ENCODE measurements at places on chromosomes 3 and 15. TPM values are rescaled to one million over a fixed set of nuclear protein-coding genes. Genes with fewer than 3 reads are reported as not detected.

The VPS13C gene
- 89.2 TPM for total RNA-seq

The KLHL6 gene
- total RNA-seq = 2.0 TPM

The PLSCR5 gene
- not detected for total RNA-seq

The RTP3 gene
- total RNA-seq = not detected

The SQOR gene
- total RNA-seq = 44.4 TPM

DNA sequence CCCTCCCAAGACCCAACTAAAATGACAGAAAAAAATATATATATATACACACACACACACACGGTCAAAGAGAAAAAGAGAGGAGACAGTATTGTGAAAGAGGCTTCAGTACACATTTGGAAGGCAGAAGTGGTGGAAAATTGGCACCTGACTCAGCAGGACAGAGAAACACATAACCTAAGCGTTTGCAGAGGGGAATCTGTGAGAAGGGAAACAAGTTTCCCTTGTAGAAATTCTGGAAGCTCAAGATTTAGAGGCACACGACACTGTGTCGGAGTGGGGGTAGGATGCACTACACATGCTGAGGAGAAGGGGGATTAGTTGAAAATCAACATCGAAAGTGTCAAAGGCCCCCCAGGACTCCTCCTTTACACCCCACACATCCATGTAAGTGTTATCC is 53.1 kb downstream of the PAK2 start:
- no peak for DNase-seq

DNA sequence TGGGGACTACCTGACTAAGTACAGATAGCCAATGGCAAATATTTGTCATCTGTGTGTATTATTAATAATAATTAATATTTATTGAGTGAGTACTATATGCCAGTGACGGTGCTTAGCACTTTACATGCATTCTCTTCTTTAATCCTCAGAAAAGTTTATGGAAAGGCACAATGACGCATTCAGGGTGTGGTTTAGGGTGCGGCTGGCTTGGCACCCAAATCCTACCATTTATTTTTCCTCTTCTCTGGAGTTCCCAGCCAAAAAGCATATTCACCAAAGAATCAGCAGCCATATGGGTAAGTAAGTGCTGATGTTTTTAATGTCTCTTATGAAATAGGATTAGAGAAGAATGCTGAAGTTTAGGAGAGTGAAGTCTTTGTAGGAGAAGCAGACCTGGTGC is 140.4 kb upstream of the TP63 start:
- no peak for DNase-seq

DNA sequence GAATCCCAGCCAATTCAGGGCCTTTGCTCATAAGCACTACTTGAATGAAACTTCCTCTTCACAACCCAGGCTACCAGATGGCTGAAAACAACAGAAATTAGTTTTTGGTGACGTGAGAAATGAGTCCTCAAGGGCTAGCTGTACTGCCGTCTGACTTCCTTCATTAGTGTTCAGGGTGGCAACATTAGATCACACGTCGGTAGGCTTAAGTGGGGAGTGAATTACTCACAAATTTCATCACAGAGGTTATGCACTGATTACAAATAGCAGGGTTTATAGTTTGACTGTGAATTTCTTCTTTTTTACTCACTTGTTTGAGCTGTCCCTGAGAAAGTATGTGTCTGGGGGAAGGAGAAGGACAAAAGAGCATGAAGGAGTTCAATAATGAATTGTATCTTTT is 397.2 kb downstream of the GAP43 start:
- DNase-seq = no peak

GRCh38 chr3:94673876-94674275 is 611.0 kb downstream of the NSUN3 start:
- DNase-seq = no peak

DNA sequence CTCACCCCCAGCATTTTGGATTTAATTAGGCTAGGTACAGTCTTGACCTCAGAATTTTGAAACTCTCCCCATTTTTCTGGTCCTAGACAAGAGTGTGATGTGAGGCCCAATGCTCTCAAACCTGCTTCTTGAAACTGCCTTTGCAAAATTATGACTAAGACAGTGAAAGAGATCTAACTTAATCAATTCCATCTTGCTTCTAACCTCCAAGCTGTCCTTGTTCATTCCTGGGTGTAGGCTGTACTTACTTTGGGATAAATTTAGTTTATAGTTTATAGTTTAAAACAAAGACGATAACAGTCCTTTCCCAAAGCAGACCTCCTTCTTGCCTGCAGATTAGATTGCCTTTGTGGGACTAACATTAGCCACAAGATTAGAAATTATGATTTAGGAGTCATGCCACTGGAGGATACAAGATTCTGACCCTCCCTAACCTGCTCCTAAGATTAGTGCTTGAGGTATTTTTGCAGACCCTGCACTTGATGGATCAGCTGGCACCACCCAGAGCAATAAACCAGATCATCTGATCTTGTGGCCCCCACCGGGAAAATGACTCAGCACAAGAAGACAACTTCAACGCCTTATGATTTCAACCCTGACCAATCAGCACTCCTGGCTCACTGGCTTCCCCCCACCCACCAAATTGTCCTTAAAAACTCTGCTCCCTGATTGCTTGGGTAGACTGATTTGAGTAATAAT is 59.6 kb downstream of the CD200R1L start:
- DNase-seq = no peak

DNA sequence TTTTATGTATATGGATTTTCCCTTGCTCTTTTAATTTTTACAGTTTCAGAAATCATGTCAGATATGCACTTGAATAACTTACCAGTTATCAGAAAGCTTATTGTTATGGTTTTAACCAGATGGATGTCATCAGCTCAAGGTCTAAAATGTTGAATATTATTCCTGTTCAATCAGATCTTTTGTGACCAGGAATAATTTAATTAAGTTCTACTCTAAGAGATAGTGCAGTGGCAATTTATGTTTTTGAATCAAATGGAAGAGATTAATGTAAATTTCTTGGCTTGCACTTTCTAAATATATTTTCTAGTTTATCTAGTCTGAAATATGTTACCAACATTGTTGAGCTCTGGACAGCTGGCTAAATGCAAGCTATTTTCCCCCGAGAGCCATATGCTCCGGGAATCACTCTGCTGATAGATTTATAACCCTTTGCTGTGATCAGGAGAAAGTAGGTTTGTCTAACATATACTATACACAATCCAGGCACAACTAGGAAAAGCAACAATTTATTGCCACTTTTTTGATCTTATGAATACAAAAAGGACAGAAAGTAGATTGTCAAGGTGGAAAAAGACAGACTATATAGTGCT is 76.8 kb upstream of the CD96 start:
- no peak for DNase-seq

DNA sequence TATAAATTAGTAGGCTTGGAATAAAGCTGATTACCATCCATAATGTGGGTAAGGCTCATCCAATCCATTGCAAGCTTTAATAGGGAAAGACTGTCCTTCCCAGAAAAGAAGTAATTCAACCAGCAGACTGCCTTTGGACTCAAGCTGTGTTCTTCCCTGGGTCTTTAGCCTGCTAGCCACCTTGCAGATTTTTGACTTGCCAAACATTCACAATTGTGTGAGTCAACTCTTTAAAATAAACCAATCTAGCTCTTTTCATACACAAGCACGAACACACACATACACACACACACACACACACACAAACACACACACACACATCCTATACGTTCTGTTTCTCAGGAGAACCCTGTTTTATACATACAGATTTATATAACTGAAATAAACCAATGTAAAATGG is 248.1 kb downstream of the NAALADL2 start:
- DNase-seq = no peak

DNA sequence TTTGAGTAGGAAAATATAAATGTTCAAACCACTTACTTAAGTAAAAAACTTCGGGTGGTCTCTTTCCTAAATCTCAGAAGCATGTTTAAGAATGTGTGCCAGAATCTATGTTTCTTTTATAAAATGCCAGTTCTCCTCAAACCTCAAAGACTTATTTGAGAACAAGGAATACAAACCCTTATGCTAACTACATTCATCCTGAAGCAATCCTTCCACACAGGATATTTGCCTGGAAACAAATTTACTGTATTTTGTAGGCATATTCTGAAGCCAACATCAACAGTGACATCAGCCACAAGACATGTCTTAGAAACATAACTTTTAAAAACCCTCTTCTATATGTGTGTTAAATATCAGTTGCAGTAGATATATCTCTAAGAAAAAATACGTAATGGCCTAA is 1077.0 kb downstream of the ROBO1 start:
- no peak for DNase-seq

DNA sequence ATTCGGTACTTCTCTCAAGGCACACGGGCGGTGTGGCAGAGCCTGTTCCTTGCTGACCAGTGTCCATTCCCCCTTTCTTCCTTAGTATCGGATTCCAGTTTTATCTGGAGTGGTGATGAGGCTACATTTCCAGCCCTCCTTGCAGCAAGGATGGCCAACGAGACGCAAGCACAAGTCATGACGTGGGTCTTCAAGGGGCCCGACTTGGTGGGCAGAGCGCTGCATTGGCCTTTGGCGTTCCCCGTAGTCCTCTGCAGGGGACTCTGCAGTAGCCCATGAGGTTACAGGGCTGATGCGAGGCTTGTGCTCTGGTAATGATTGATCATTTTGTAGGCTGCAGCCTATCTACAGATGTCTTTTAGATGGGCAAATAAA is 194.5 kb downstream of the OPA1 start:
- no peak for DNase-seq

- peak; percentile 79 for DNase-seq
Measured at GRCh38 chr3:129628169-129628522, 21.7 kb upstream of the PLXND1 start.

- no peak for DNase-seq
Measured at GRCh38 chr15:43903864-43904290, 77.1 kb downstream of the WDR76 start.

- no peak for DNase-seq
Measured at GRCh38 chr15:81223346-81223971, 26.8 kb downstream of the IL16 start.

DNA sequence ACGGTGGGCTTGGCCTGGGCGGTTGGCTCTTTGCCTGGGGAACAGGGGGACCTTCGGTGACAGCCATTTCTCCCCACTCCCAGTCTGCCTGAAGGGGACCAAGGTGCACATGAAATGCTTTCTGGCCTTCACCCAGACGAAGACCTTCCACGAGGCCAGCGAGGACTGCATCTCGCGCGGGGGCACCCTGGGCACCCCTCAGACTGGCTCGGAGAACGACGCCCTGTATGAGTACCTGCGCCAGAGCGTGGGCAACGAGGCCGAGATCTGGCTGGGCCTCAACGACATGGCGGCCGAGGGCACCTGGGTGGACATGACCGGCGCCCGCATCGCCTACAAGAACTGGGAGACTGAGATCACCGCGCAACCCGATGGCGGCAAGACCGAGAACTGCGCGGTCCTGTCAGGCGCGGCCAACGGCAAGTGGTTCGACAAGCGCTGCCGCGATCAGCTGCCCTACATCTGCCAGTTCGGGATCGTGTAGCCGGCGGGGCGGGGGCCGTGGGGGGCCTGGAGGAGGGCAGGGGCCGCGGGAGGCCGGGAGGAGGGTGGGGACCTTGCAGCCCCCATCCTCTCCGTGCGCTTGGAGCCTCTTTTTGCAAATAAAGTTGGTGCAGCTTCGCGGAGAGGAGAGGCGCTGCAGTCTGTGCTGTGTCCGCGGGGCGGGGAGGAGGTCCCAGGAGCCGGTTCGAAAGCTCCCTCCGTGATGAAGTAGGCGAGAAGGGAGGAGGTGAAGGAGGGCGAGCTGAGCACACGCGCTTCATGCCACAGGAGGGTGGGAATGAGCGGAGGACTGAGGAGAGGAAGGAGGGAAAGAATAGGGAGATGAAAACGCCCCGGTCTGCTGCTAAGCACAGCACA is 9.6 kb downstream of the CLEC3B start:
- DNase-seq = peak; percentile 84

Measured in posterior vena cava (tissue), 2 donors.